IPS-NIHi11 (cell line): ENCODE measurements at places on chromosomes 4 and X.

GRCh38 chr4:72302981-72303704, 265.9 kb downstream of the ADAMTS3 start:
- DNase-seq, result peak; percentile 62

DNA sequence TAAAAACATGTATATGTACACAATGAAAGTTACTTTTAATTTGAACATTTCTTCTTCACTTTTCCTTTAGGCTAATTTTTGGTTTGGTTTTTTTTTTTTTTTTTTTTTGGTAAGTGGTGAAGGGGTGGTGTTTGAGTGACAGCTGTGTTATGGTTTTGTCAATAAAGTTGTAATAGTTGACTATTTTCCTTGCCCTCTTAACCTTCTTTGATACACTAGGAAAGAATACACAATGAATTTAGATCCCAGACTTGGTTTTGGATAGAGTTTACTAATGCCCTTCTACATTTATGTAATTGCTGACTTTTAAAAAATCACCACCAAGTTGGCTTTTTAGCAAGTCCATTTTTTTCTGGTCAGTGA, 38.1 kb upstream of the MSMO1 start:
- no peak for DNase-seq

DNA sequence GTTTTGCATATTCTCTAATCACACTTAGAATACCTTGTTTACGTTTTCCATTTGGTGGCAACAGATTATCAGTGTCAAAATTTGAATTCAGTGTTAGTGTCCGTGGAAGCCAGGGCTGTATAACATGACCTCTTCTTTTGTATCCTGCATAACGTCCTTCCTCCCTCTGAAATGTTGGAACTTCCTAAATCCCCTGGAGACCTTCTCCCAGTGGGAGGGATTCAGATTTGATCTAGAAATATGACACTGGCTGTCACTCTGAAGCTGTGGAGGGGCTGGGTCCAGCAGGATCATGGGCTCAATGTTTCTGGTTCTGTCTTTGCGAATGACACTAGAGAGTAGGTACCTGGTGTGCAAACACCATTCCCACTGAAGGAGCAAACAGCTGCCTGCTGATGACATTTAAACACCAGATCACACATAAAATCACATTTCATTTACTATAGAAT, 850 bp upstream of the CXCL3 start:
- DNase-seq, result no peak

GRCh38 chr4:102298716-102299115, 46.6 kb downstream of the SLC39A8 start:
- no peak for DNase-seq

DNA sequence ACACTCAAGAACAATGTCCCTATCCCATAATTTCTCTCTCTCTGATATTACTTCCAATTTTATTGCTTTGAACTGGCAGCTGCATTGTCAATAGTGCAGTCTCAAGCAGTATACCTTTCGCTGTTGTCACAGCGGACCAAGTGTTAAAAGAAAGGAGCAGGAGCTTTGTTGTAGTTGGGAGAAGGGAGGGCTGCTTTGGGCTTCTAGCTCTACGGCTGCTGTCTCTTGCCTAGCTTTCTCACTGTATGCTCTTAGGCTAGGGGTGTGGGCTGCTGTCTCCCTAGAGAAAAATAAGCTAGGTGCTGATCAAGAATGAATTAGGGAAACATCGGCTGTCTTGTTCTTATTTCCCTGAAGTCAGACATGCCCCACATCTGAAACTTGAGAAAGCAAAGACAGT, 52.5 kb downstream of the TRPC5OS start:
- no peak for DNase-seq

- DNase-seq, result peak; percentile 41
Measured at GRCh38 chr4:169566021-169566818, 46.2 kb downstream of the NEK1 start.

DNA sequence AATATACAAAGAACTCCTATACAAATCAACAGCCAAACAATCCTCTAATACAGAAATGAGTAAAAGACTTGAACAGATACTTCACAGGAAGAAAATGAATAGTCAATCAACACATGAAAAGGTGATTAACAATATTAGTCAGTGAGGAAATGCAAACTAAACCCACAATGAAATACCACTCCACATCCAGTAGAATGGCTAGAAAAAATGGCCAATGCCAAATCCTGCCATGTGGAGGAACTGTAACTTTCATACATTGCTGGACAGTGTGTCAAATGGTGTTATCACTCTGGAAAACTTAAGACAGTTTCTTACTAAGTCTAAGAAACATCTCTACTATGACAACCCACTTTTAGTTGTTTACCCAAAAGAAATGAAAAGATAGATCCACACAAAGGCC, 59.5 kb downstream of the NSG1 start:
- DNase-seq, result no peak

DNA sequence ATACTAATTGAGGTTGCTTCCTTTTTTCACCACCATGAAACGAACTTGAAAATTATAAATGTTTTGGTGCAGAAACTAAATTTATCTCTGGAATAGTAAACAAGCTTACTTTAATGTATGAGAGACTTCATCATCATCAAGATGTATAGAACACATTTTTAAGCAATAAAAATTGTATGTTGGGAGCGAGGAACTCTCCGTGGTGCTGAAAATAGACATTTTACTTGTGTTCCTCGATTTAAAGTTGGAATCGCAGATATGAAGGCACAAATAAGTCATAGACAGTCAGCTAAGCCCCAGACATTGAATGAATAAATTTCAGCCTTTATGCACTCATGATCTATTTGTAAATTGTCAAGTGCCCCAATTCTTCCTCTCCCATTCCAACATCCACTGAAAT, 310.7 kb downstream of the STK32B start:
- DNase-seq, result no peak

GRCh38 chr4:173005912-173006633, 162.5 kb upstream of the GALNT7 start:
- no peak for DNase-seq

DNA sequence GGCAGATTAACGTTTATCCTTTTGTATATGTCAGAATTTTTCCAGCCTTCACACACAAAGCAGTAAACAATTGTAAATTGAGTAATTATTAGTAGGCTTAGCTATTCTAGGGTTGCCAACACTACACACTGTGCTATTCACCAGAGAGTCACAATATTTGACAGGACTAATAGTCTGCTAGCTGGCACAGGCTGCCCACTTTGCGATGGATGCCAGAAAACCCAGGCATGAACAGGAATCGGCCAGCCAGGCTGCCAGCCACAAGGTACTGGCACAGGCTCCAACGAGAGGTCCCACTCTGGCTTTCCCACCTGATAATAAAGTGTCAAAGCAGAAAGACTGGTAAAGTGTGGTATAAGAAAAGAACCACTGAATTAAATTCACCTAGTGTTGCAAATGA, 94.8 kb downstream of the TET2 start:
- DNase-seq, result no peak

- no peak for DNase-seq
Measured at GRCh38 chrX:136975684-136976470, 57.9 kb downstream of the GPR101 start.

DNA sequence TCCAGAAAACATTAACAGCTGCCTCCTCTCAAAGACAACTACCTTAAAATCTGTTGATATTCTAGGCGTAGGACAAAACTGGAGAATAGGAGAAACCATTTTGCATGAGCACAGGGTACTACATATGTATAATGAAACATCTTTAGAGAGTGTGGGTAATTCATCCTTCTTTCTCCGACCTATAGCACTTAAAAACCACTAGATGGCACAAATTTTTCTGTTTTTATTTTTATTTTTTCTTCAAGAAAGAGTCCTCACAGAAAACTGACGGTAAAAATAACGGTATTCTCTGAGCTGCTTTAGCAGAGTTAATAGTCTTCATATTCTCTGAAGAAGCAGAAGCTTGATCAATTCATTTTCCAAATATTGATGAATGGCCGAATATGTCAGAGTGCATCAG, 14.6 kb downstream of the SMIM31 start:
- no peak for DNase-seq

DNA sequence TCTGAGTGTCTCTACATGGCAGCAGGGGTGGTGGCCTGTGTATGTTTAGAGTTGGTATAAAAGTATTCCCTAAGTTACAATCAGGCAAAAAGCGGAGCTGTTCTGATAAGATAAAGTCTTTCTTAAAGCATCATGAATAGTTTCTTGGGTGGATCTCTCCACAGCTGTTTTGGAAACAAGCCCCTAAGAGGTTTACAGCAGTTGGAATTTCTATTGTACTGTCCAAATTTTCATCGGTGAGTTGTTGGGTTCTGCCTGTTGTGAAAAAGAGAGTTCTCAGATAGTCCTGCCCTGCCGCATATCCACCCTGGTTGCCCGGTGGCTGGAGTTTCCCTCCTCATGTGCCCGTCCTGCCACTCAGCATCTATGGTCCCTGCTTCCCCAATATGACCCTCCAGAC, 50.1 kb downstream of the C4orf51 start:
- DNase-seq, result no peak

DNA sequence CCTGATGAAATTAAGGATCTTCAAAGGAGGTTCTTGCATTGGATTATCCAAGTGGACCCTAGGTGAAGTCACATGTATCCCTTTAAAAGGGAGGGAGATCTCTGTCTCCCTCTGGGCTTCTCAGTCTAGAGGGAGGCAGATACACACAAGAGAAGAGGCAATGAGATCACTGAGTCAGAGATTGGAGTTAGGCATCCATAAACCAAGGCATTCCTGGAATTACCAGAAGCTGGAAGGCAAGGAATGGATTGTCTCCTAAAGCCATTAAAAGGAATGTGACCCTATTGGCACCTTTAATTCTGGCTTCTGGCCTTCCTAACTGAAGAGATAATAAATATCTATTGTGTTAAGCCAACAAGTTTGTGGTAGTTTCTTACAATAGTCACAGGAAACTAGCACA, 383.2 kb downstream of the PACRGL start:
- DNase-seq, result no peak

- DNase-seq, result peak; percentile 86
Measured at GRCh38 chr4:1356181-1356998, 9.4 kb downstream of the UVSSA start.

GRCh38 chrX:49276207-49276606, 6.6 kb downstream of the PPP1R3F start:
- no peak for DNase-seq

GRCh38 chr4:78671903-78672815, 104.0 kb upstream of the BMP2K start:
- no peak for DNase-seq

DNA sequence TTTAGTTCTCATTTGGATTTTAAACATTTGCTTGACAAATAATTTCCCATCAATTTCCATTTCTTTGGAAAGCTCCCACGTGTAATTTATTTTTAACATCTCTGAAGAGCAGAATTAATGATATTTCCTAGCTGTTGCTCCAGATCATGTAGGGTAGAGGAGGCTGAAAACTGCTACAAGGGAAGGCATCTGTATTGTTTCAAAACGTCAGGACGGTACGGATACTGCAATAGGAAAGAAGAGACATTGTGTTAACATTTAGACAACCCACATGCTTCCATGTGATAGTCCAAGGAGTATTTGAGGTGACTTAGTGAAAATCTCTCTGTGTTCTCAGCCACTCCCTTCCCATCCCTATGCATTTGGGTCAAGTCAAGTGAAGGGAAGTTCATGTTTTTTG, 15.4 kb upstream of the ADH1B start:
- DNase-seq, result no peak
